NCI-H82 (cell line): ENCODE measurements at places on chromosomes 3 and 15.

DNA sequence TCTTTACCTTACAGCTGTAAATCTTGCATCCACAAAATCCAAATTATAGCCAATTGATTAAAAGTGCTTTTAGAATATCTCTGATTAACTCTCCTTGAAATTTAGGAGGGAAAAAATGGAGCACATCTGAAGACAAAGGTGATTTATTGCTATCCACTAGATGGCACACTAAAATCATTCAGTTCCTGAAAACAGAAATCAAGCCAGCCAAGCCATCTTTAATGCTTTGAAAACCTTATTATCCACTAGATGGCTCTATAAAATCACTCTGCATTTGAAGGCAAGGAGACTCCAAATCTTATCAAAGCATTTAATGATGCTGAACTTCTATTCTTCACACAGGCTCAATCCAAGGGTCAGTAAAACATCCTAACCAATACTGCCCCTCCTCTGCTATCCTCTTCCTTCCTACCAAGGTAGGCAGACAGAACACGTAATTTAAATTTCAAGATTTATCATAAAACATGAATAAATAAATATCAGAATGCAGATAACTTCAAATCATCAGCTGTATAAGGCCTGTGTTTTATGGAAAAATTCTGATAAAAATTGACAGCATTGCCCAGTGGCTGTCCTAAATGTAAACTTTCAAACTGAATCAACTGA, 48.4 kb downstream of the GOLIM4 start:
- DNase-seq: peak; percentile 95

DNA sequence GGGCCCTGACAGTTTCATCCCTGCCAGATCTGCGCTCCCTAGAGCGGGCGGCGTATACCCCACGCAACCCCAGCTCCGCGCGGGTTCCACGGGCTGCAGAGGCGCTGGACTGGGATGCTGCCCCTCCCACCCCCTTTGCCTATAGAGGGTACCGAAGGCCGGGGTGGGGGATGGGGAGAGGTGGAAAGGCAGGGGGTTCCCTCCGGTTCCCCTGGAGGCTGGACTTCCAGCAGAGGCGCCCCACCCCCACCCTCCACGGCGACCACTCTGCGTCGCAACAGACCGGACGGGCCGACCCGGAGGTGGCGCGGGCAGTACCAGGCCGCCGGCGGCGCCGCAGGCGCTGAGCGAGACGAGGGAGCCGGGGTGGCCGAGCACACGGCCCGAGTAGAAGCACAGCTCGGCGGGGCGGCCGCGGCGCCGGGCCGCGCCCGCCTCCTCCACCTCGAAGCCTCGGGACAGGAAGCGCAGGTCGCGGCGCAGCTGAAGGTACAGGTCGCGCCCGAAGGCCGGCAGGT, 995 bp downstream of the ADAMTS17 start:
- DNase-seq: no peak

- no peak for DNase-seq
Measured at GRCh38 chr3:14439501-14440167, 37.2 kb downstream of the SLC6A6 start.

GRCh38 chr15:99409097-99409473, 156.7 kb upstream of the MEF2A start:
- DNase-seq: peak; percentile 72

DNA sequence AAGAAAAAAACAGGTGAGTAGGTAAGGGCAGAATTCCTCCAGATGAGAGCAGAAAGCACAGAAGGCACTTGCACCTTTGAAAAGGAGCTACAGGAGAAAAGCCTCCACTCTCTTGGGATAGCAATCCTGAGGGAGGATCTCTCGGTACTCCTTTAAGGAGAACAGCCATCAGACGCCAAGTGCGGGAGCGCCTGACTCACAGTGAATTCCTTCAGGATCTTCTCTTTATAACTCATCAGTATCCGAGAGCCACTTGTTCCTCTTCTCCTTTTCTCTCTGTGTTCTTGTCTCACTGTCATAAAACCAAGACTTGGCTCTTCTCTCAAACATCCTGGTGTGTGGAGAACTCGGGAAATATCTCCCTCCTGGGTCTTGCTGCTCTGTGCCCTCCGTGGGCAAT, 10.1 kb upstream of the GOLGA8J start:
- no peak for DNase-seq

GRCh38 chr3:172279191-172279640, 169.0 kb downstream of the GHSR start:
- no peak for DNase-seq

- no peak for DNase-seq
Measured at GRCh38 chr3:124209426-124209825, 217.5 kb upstream of the ROPN1 start.

- no peak for DNase-seq
Measured at GRCh38 chr3:183381179-183381578, 47.2 kb downstream of the MCF2L2 start.

DNA sequence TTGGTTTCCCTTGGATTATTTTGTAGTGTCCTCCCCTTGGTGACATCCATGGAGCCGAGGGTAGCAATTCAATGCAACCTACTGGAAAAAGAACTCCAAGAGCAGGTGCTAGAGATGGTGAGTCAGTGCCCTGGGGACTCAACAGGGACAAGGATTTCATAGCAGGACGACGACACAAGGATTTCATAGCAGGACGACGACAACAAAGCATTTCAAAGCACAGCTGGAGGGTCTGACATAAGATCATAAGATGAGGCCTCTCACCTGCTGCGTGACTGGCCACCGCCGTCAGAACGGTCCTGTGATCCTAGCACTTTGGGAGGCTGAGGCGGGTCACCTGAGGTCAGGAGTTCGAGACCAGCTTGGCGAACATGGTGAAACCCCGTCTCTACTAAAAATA, 22.5 kb downstream of the NRROS start:
- DNase-seq: peak; percentile 46

DNA sequence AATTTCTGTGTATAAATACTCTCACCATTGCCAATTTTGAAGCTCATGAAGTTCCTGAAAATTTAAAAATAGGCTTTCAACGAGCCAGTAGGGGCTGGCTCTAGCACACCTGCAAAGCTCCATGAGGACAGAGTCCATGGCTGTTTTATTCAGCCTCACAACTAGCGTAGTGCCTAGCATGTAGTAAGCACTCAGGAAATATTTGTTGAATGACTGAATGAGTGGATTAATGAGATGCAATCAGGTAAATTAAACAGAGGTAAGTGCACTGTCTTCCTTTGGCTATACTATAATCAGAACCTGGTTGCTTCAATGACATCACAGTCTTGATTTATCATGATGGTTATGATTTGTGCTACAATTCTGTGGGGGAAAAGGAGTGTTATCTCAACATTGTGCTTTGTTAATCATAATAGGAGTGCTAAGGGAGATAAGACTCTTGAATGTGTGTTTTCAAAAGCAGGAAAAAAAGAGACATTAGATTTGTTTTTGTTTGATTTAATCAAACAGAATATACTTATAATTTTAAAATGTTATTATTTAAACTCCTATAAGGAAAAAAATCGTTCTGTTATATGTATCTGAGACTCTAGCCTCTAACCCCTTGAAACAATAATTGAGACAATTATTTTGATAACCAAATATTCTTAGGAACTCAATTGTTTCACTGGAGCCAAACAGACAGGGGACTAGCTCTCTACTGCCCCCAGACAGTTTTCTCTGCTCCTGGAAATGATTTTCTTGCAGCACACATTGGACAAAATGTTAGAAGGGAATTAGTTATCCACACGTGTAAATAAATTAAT, 171.7 kb upstream of the ATP11B start:
- DNase-seq: peak; percentile 30

DNA sequence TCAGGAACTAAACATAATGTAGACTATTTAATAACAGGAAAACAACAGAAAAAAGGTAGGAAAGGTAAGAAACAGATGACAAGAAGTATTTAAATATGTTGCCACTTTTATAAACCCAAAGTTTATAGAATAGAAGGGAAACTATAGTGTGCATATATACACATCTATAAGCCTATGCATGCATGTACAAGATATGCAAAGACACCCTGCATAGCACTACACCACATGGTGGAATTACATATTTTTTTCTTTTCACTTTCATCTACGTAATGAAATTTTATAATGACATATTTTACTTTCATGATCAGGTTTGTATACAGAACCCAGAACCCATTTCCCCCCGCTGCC, 136.8 kb downstream of the MEX3B start:
- no peak for DNase-seq

- no peak for DNase-seq
Measured at GRCh38 chr3:9765865-9766264, 3.9 kb downstream of the CAMK1 start.

- no peak for DNase-seq
Measured at GRCh38 chr3:193269343-193270028, 28.5 kb downstream of the PLAAT1 start.

GRCh38 chr3:44862226-44862637, 520 bp downstream of the TMEM42 start:
- peak; percentile 33 for DNase-seq

GRCh38 chr3:116226266-116226665, 219.0 kb downstream of the LSAMP start:
- peak; percentile 20 for DNase-seq

- no peak for DNase-seq
Measured at GRCh38 chr3:177960014-177960413, 576.2 kb upstream of the KCNMB2 start.

- DNase-seq: peak; percentile 27
Measured at GRCh38 chr3:87900061-87900460, 158.7 kb downstream of the CGGBP1 start.

GRCh38 chr3:76044601-76045600, 259.6 kb upstream of the ZNF717 start:
- DNase-seq: peak; percentile 47

- DNase-seq: peak; percentile 17
Measured at GRCh38 chr15:69395991-69396390, 18.2 kb upstream of the KIF23 start.

- DNase-seq: no peak
Measured at GRCh38 chr15:47929138-47929803, 191.5 kb upstream of the SLC24A5 start.

GRCh38 chr3:45942051-45942825, 1.0 kb upstream of the CXCR6 start:
- DNase-seq: peak; percentile 73

DNA sequence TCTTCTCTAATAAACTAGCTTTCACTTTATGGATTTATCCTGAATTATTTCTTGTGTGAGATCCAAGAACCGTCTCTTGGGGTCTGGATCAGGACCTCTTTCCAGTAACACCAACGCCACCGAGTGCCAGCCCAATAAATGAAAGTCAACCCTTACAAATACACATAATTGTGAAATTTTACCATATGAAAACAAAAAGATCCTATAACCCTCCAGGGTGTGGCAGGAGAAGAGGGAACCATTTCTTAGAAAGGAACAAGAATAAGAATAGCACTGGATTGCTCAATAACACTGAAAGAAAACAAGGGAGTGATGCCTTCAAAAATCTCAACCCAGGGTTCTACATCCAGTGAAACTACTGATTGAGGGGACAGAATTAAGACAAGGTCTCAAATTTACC, 51.6 kb upstream of the ACKR4 start:
- DNase-seq: no peak

DNA sequence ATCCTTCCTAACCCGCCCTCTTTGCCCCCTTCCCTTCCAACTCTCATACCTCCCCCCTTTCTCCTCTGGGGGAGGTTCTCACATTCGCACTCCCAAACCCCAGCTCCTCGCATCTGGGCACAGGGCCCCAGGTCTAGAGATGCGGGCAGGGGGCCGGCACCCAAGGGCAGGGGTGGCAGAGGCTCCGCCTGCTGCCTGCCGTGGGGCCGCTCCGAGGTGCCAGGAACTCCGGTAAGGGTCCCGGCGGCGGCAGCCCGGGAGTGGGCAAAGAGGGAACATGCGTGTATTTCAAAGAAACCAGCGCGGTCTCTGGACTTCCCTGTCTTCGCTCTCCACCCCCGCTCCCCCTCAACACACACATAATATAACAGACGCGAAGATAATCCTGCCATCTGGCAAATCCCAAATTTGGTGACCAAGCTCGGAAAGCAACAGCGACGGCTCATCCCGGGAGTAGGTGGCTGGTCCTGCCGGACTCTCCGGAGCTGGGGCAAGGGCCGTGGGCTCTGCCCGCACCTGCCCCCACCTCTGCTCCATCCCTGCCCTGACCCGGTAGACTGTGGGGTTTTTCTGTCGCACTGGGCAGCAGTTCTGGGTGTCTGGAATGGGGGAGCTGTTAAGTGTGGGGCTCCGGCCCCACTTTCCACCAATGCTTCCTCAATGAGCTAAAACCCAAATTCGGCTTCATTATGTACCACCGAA, 31.0 kb downstream of the NR2F2 start:
- DNase-seq: peak; percentile 97

- no peak for DNase-seq
Measured at GRCh38 chr3:122030381-122031122, 8.5 kb upstream of the ILDR1 start.

GRCh38 chr3:45113625-45114050, 32.5 kb downstream of the CDCP1 start:
- no peak for DNase-seq

DNA sequence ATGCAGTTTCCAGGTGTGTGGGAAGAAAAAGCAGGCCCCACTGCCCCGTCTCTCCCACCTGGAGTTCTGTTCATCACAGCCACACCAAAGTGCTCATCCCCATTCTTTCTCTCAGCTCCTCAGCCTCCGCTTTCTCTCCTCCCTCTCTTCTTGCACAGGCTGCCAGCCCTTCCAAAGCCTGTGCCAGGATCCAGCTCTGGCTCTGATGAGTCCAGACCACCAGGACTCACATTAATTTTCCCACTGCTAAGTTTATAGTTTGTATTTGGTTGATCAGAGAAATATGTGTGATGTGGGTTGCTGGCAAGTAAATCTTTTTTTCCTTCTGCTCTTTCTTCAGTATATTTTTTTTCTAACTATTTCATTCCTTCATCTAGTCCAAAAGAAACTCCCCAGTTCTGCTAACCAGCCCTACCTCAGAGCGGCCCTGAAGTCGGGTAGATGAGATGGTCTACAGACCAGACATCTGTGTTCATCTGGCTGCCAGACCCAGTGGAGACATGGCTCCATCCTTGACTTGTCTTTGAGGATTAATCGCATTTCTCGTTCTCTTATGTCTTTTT, 49.8 kb downstream of the BOC start:
- DNase-seq: no peak

GRCh38 chr3:137761563-137762503, 2.3 kb upstream of the SOX14 start:
- no peak for DNase-seq

DNA sequence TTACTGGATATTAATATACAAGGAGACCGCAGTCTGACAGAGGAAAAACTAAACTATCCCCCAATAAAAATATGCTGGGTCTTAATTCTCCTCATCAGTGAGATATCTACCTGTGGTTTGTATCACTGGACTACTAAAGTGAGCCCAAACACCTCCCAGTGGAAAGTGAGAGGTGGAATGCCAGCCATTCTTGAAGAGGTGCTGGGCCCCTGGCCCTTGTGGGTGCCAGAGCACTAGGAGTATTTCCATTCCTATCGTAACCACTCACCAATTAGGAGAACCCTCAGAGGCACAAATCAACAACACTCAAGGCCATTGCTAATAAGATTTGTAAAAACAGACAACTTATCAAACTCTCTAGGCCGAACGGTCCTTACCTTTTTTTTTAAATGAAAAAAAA, 121.5 kb upstream of the TSPAN3 start:
- no peak for DNase-seq

GRCh38 chr3:114553949-114554593, 260.2 kb downstream of the TIGIT start:
- DNase-seq: no peak

- no peak for DNase-seq
Measured at GRCh38 chr3:129878355-129878754, 15.2 kb downstream of the TMCC1 start.

- DNase-seq: no peak
Measured at GRCh38 chr3:183490211-183490601, 61.8 kb upstream of the MCF2L2 start.

- no peak for DNase-seq
Measured at GRCh38 chr3:46885612-46886011, 8.1 kb downstream of the PTH1R start.

- peak; percentile 26 for DNase-seq
Measured at GRCh38 chr3:16179771-16180736, 5.6 kb downstream of the GALNT15 start.
